ENCODE measurements at places on chromosomes 2 and 18.

DNA sequence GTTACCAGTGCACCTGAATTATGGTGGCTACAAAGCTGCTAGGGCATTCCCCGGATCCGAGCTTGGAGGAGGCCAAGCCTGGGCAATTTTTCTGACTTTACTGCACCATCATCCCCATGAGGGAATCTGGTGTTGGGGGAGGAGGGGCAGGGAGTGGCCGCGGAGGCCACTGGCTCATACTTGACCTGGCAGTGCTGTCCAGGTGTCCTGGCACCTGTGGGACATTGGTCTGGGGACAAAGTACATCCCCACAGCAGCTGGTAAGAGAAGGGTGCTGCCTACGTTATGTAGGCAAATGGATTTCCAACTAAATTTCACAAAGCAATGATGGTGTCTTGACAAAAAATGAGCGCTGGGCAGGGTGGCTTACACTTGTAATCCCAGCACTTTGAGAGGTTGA, 48.3 kb downstream of the KLHL29 start:
- DNase-seq, result no peak

GRCh38 chr18:12306752-12307700, 1.0 kb upstream of the TUBB6 start:
- peak; percentile 81 for DNase-seq

DNA sequence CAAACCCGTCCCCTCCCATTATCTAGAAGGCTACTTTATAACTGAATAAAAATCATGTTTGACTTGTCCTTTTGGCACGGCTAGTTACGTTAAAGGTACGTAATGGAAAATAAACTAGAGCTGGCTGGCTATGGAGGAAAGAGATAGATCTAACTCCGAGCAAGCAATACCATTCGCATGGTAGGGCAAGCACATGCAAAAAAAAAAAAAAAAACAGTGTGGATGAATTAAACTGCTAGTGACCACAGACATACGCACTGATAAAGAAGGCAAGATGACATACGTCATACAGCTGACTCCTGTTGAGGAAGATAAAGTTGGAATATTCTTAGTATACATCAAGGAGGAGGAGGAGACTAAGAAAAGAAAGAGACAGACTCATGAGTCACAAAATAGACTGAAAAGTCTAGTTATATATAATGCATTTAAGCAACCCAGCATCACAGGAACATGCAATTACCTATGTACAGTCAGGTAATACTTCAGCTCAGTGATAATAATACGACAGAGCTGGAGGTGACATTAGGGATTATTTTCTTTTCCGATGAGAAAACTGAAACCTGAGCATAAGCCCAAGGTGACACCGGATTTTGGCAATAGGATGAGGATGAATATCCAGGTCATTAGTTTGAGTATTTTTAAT, 37.9 kb upstream of the NARS1 start:
- no peak for DNase-seq

- DNase-seq, result no peak
These were observed 11.2 kb upstream of the SP5 start for GRCh38 chr2:170703776-170704476.

DNA sequence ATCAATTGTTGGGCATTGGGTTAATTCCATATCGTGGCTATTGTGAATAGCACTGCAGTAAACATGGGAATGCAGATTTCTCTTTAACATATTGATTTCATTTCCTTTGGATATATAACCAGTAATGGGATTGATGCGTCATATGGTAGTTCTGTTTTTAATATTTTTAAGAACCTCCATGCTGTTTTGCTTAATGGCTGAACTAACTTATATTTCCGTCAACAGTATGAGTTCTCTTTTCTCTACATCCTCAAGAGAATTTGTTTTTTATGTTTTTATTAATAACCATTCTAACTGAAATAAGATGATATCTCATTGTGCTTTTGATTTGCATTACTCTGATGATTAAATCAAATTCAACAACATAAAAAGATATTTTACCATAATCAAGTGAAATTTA, 228.5 kb upstream of the FSIP2 start:
- no peak for DNase-seq

- no peak for DNase-seq
These were observed 185.9 kb downstream of the SLC39A10 start for GRCh38 chr2:195842932-195843331.

GRCh38 chr2:241724259-241724974, 10.0 kb upstream of the D2HGDH start:
- DNase-seq, result no peak

DNA sequence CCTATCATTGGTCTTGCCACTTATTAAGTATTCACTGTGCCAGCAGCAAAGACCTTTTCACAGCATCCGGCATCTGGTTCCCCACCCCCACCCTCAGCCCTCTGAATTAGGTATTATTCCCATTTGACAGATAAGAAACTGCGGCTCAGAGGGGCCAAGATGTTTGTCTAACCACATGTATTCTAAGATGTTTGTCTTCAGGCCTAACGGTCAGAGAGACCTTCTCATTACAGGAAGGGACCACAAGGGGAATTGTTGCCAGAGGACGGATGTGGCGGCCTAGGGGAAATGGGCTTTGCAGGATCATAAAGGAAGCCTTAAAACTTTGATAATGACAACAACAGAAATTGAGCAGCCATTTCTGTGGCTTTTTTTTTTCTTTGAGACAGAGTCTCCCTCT, 16.6 kb downstream of the NPPC start:
- no peak for DNase-seq

DNA sequence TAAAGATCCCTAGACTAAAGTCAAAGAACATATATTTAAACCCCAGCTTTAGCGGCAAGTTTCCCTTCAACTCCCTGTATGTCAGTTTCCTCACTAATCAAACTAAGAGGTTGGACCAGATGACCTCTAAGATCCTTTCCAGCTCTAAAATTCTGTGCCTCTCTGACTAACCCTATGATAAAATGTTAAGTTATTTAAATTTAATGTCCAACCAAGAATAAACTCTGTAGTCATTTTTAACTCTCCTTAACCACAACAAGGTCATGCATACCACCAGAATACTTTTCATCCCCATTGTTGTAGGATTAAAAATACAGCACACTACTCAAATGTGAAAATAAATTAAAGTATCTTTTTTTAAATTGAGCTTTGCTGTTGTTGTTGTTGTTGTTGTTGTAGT, 5.2 kb upstream of the PDE1A start:
- DNase-seq, result no peak

- DNase-seq, result no peak
These were observed 41.6 kb upstream of the SH3BP4 start for GRCh38 chr2:234910186-234910679.

- no peak for DNase-seq
These were observed 52.0 kb downstream of the FECH start for GRCh38 chr18:57534511-57534909.

GRCh38 chr2:80168037-80168436, 136.5 kb downstream of the LRRTM1 start:
- DNase-seq, result no peak

DNA sequence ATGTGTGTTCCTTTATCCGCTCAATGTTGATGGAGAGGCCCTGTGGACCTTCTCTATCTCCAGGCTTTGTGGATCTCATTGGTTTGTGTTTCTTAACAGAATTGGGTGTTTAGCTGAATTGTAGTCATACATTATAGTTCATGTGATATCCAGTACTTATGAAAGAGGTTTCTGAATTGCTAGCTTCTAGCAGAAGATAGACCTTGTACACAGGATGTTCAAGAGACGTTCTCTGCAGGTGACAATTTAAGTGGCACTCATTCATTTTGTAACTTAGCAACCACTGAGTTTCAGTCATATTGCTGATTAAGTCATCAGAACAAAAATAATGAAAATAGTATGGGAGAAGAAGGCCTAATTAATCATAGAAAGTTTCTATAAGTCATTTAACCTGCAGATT, 279.2 kb downstream of the ALPK2 start:
- DNase-seq, result no peak

DNA sequence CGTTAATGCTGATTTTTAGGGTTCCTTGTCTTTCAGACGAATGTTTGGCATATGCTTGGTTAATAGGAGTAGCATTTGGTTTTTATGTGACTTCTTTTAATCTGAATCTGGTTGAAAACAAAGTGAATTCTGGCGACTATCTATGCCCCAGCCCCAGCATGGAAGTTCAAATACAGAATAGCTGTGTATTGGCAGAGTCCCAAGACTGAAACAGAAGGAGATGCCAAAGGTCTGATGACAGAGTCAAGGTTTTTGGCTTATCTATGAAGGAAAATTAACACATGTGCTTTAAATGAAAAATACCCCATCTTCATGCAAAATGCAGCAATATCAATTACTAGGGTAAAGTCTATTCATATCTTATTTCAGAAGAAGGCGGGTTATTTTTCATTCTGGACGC, 734.8 kb upstream of the NXPH2 start:
- no peak for DNase-seq

DNA sequence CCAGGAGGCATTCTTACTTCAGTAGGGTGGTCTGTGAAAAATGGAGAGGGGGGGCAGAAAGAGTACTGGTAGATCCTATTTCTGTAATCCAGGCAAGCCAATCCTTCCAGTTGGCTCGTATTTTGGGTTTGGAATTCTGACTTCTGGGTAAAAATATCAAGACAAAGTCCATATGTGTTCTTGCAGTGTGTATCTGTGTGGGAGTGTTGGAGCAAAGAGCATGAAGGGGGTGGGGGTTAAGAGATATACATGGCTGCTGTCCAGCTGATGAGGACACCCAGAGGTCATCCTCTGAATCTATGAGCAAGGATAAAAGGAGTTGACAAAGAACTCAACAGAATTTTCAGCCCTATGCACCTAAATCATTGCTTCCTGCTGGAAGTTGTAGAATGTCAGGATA, 375.8 kb upstream of the PIK3C3 start:
- DNase-seq, result no peak

DNA sequence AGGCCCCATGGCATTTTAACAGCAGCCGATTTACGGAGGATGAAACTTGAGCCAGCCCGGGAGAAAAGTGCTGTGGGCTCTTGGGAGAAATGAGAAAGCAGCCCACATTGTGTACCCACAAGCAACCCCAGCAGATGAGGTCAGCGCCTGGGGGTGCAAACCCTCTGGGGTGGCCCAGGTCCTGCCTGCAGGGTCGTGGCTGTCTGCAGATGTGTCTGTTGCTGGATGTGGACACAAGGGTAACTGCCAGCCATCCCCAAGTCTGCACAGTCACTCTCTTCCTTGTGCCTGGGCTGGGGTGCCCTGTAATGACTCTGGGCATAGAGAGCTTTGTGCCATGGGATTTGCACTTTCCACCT, 170.8 kb downstream of the PRKCE start:
- peak; percentile 23 for DNase-seq

DNA sequence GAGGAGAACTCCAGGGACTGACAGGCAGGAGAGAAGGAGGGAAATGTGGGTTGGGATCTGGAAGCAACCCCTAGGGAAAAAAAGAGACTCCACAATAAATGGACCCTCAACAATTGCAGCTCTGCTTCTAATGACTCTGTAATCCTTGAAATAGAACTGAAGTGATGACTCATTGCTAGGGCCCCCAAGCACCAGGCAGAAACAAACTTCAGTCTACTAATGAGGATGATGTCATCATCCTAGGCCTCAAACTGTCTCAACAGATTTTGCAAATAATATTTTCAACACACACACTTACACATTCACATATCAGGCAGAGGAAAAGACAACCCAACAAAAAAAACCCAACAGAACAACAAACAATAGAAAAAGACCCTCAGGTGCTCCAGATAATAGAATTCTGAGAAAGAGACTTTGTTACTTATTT, 143.3 kb downstream of the HDAC4 start:
- DNase-seq, result peak; percentile 86

GRCh38 chr2:34408100-34408499, 809.0 kb upstream of the FAM98A start:
- DNase-seq, result no peak

DNA sequence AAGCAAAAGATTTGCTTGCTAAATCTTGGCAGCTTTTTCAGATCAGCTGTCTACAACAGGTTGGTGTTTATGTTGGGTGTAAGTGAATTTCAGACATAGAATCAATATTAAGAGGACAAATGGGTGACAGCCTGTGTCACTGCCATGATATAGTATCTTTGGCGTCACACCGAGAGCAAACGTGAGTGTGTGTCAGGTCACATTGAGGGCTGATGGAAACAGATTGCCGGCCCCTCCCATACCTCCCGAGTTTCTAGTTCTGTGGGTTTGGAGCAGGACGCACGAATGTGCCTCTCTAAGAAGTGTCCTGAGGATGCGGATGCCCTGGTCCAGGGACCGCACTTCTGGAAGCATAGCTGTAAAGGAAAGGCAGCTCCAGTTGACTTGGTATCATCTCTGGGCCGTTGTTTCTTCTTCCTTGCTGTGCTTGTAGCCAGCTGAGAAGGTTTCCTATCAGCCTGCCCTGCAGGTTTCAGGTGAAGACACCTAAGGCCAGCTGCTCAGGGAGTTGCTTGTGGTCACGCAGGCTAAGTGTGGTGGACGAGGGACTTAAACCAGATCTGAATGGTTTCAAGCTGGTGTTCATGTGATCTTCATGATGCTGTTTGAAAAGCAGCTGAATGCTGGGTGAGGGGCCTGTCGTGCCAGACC, 6.4 kb downstream of the AGAP1 start:
- no peak for DNase-seq

DNA sequence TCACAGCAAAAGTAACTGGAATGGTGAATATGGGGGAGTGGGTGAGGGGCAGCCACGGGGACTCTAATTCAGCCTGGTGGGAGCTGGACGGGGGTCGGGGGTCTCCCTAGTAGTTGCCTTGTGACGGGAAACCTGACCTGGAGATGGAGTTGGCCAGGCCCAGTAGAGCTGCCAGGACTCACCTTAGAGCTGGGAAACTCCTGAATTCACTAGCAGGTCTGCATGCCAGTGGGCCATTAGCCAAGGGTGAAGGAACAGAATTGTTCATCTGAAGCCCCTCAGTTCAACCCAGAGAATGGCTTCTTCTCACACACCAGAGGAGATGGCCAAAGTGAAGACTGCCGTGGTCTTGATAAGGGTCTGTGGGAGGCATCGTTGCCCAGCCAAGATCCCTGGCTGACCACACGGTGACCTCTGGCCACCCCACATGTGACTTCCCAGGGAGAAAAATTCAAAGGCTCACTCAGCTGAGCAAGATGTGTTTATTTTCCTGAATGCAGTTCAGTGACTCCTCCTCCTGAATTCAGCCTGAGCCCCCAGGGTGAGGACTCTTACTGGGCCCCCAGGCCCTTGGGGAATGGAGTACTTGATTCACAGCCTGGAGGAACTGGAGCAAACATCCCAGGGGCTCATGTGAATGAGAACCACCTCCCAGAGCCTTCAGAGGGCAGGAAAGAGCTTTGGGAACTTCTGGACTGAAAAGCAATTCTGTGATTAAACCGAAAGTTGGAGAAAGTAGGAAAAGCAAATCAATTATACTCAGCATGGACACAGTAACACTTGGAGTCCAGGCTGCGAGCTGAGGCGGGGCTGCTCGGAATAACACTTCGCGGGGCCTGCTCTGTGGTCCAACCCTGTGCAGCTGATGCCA, 25.2 kb downstream of the MOCOS start:
- peak; percentile 8 for DNase-seq

DNA sequence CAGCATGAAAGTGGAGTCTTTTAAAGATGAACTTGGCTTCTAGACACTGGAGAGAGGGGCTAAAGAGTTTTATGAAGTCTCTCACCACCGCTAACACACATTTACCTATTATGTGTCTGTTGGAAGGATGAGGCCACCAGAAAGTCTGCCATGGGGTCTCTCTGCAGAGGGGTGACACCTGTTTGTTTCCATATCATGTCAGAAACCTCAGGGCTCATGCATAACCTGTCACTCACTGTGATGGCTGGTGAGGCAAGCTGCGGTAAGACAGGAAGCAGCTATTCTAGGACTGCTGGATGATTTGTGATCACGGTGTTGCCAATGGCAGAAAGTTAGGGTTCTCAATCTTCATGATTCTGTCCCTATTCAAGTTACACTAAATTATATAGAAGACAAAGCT, 60.8 kb upstream of the DNMT3A start:
- no peak for DNase-seq

- no peak for DNase-seq
These were observed 21.3 kb downstream of the SCN1A start for GRCh38 chr2:166106431-166107015.
